CD4-positive, alpha-beta T cell (primary cell): ENCODE measurements at places on chromosomes 12 and 14.

GRCh38 chr12:131521326-131521725, 189.6 kb upstream of the SFSWAP start:
- DNase-seq = no peak
- H3K36me3 ChIP-seq = no peaks in the 10 kb centered on the region
- H3K4me1 ChIP-seq = no peaks in the 10 kb centered on the region
- no peak overlapping the region for H3K27ac ChIP-seq

DNA sequence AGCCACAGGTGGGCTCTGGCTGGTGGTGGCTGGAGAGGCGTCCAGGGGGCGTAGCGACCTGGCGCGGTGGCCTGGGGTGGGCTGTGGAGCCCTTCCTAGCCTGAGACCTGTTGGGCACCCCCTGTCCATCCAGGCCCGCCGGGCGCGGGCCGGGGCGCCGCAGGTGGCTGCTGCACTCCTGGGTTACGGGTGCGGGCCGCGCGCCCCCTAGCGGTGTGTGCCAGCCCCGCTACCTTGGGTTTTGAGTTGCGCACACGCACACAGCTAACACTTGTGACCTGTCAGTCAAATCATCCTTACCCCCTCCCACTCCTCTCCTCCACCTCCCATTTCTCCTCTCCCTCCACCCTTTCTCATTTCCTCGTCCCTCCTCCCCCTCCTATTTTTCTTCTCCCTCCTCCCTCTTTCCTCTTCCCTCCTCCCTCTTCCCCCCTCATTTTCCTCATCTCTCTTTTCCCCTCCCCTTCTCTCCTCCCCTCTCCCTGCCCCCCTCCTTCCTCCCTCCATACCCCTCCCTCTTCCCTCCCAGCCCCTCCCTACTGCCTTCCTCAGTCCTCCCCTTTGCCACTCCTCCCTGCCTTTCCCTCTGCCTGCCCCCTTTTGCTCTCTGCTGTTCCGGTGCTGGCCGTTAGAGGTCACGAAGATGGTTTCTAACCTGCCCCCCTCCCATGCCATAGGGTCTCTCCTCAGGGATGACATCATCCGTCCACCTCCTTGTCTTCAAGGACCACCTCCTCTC, 2.3 kb downstream of the MEG3 start:
- no peaks in the 10 kb centered on the region for H3K36me3 ChIP-seq
- DNase-seq = no peak
- H3K27ac ChIP-seq = no peak overlapping the region
- H3K27me3 ChIP-seq = peaks cover 15% of the 10 kb centered on the region
- no peak overlapping the region for H3K4me3 ChIP-seq
- H3K4me1 ChIP-seq = no peaks in the 10 kb centered on the region

DNA sequence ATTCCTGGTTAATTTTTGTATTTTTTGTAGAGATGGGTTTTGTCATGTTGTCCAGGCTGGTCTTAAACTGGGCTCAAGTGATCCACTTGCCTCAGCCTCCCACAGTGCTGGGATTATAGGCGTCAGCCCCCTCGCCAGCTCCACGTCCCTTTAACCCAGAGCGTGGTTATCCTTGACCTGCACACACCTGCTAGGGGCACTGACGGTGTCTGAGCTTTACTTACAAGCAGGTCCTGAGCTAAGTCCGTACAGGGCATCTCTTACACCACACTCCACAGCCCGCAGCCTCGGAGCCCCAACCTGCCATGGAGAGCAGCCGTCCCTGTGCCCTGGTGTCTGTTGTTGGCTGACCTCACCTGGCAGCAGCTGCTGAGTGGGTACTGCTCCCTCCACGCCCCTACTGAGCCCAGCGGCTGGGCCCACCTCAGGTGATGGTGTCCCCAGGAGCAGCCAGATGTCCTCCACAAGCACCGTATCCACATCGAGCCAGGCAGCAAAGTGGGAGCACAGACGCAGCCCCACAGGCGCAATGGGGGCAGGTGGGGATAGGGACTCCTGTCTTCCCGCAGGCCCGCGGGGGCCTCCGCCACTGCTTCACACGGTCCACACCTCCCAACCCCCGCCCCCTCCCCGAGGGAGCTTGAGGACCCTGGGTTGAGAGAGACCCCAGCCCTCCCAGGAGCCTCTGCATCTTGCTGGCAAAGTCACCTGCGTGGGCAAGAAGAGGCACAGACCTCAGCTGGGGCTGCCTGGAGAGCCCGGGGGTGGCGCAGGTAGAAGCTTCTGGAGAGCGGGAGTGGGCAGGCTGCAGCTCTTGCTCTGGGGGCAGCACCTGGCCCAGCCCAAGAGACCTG, 325.4 kb upstream of the SFSWAP start:
- no peaks in the 10 kb centered on the region for H3K27me3 ChIP-seq
- no peak for DNase-seq
- H3K4me3 ChIP-seq = no peak overlapping the region
- H3K36me3 ChIP-seq = no peaks in the 10 kb centered on the region

DNA sequence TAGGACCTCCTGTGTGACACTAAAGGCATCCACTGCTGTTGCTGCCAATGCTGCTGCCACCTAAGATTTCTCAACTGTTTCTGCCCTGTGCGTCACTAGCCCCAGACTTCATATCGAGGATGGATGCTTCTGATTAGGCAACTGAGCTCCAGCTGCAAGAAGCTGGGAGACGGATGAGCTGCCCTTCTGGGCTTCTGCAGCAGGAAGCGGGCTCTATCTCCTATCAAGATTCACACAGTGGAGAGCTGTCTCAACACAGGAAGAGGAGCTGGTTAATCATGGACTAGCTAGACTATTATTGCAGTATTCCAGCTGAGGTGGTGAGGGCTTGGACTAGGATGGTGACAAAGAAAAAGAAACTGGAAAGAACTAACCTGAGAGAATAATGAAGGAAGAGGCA, 59.2 kb upstream of the PELI2 start:
- H3K4me1 ChIP-seq = no peaks in the 10 kb centered on the region
- no peak overlapping the region for H3K27ac ChIP-seq
- no peak overlapping the region for H3K4me3 ChIP-seq
